AG20443 (cell line): ENCODE measurements at places on chromosomes 13 and 19.

GRCh38 chr19:9939301-9939913 lies 3.1 kb upstream of the OLFM2 start:
- DNase-seq: peak; percentile 41

DNA sequence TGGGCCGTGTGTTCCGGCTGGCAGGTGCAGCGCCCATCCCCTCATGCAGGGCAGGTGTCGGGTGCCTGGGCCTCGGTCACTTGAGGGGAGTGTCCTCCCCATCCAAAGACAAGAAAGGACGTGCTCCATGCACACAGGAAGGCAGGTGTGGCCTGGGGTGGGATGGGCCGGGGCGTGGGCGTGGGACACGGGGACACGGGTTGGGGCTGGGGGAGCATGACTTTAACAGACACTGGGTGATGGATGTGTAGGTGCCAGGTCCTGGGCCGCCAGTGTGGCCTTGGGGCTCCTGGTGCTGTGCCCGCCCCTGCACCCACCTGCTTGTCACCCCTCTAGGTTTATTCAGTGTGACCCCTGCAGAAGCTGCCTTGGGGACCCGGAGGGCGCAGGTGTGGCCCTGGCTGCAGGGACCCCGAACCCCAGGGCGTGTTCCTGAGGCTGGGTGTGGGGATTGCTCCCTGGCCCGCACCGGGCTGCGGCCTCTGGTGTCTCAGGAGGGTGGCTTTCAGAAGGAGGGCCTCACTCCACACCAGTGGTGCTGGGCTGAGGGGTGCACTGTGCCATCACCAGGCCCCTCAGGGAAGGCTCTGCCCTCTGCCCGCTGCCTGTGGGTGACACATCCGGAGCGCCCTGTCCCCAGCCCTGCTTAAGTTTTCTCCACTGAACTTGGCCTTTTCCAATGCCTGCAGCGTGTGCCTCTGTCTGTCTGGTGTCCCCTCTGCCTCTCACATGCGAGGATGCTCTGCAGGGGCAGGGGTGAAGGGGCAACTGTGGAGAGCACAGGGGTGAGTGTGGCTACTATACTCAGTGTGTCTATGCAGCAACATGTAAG lies 5.2 kb downstream of the TMEM255B start:
- no peak for DNase-seq

GRCh38 chr19:17041976-17042375 lies 15.4 kb upstream of the CPAMD8 start:
- DNase-seq: no peak

DNA sequence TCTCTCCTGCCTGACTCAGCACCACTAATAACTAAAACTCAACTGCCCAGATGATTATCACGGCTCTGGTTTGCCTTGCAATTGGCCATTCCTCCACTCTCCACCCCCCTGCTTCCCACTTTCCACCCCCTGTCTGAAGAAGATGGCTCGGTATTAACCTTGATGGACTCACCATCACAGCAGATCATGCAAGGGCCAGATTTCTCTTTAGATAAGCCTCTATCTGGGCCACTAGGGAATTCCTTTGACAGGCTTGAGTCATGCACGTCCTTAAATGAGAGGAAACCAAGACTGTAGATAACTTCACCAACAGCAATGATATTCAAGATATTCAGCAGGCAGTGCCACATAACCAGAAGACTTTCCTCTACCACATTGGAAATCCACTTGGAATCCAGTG lies 131.1 kb upstream of the NBEA start:
- no peak for DNase-seq

- DNase-seq: no peak
Observed at GRCh38 chr13:73715114-73715910, 418.9 kb downstream of the KLF12 start.

- DNase-seq: no peak
Observed at GRCh38 chr19:54207983-54208783, 7.5 kb downstream of the RPS9 start.

DNA sequence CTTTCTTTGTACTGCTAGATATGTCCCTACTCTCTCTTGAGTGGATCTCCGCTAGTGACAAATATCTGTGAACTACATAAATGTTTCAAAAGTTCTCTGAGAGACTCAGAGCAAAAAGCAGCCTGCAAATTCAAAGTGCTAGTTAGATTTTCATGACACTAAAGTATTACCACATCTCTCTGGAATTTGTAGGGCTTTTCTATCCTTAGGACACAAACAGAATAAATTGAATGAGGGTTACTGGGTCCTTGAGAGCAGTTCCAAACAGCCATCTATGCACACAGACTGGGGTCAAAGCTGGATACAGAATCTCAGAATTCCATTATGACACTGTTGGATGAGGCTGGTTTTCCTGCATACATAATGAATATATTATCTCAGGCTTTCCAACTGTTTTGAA lies 953.2 kb downstream of the DIAPH3 start:
- DNase-seq: no peak

DNA sequence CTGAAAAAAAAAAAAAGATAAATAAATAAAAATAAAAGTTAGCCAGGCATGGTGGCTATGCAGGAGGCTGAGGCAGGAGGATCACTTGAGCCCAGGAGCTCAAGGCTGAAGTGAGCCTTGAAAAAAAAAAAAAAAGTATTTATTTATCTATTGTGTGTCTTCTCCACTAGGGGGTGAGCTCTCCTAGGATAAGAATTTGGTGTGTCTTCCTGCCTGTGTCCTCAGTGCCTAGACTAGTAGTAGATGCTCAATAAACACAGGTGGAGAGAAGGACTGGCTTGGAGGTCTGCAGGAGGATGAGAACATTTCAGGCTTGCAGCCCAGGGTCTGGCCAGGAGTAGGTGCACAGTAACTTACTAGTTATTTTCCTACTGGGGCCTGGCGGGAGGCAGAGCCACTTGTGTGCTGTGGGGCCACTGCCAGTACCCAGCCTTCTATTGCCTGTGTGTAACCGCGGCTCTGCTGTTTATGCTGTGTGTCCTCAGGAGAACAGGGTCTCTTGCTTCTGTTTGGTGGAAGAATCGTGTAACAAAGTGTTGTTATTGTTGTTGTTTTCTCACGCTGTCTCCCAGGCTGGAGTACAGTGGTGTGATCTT lies 5.4 kb downstream of the LMTK3 start:
- peak; percentile 64 for DNase-seq

DNA sequence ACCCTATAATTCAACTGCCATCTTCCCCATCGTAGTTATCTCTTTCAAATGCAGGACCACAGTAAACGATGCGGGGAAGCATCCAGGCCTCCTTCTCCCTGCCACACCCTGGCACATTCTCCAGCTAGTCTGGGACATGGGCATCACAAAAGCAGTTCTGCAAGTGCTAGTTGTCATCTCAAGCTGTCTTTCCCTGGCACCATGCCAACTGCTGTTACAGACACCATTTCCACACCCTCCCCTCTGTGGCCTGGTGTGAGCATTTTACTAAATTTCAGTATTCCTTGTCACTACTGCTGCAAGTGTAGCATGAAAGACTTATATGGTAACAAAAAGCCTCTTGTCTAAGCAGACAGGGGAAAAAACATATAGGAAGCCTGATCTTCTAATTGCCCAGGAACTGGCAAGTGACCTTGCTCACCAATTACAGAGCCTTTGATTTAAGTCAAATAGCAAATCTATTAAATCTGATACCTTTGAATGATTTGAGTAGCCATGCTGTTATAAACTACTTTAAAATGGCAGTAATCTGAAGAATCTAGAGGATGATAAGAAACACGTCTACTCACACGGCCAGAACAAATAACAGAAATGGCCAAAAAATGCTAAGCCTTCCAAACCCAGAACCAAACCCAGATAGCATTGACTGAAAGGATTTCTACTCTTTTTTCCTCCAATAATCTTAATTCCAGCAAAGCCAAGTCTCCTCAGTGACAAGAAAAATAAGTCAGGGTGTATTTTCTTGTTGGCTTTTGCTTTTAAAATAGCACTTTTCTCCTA lies 179.0 kb downstream of the NUFIP1 start:
- DNase-seq: no peak

DNA sequence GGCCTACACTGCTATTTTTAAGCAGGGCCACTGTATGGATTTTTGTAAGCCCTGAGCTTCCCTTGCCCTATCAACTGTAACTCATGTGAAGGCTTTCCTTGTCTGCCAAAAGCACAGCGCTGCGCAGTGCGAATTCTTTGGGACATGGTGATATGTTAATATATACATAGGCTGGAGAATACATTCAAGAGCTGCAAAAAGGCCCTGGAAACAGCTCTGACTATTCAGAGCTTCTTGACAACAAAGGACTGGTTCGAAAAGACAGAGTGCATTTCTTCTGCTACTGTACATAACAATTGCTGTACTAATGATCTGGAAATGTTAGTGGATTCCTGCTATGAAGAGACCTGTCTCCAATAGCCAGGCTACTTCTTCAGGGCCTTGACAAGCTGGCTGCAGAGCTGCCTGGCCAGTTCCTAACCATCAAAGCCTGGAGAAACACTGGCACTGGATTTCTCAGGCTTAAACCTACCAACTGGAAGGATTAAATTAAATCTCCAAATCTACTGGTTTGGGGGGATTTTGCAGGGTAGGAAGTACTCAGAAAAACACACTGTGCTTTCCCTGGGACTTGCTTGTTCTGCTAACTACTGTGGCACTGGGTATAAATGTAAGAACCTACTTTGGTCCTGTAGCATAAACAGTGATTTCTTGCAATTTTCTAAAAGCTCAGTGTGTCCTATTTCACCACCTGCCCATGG lies 246.9 kb downstream of the DNAJC15 start:
- DNase-seq: no peak

DNA sequence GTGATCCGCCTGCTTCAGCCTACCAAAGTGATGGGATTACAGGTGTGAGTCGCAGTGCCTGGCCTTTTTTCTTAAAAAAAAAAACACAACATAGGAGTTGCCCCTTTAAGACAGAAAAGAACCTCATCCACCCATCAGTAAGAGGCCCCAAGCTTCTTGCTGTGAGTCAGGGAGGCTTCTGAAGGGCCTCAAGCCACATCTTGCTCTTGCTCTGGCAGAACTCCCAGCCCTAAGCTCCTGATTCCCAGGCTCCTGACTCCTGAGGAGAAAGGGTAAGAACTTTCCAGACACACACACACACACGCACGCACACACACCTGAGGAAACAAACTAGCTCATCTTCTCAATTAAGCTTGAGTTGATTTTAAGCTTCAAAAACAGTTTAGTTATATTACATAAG lies 6.9 kb downstream of the ETFB start:
- DNase-seq: peak; percentile 87

DNA sequence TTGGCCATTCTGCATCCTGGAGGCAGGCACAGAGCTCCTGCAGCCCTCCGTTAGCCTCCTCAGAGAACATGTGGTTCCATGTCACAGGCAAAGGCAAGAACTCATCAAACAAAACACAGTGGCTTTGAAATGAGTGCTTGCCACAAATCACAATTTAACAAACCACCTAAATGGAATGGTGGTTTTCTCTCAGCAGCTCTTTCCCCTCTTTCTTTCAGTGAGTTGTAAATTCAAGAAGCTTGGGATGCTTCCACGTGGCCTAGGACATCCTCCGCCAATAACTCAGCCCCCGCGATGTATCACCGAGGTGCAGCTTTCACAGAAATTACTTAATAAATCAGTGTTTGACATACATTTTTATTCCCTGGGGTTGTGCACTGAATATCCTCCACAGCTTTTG lies 65.4 kb upstream of the RFC3 start:
- DNase-seq: no peak

DNA sequence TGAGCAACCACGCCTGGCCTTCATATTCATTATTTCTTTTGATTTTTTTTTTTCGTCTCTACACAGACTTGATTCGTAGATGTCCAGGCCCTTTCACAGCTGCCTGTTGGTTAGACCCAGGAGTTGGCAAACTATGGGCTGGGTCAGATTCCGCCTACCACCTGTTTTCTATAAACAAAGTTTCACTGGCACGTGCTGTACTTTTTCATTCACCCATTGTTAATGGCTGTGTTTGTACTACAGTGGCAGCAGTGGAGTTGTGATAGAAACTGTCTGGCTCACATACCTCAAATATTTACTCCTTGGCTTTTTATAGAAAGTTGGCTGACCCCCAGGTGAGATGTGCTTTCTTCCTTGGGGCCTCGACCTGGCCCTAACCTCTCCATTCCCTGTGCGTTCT lies 72.9 kb upstream of the TEX29 start:
- no peak for DNase-seq

DNA sequence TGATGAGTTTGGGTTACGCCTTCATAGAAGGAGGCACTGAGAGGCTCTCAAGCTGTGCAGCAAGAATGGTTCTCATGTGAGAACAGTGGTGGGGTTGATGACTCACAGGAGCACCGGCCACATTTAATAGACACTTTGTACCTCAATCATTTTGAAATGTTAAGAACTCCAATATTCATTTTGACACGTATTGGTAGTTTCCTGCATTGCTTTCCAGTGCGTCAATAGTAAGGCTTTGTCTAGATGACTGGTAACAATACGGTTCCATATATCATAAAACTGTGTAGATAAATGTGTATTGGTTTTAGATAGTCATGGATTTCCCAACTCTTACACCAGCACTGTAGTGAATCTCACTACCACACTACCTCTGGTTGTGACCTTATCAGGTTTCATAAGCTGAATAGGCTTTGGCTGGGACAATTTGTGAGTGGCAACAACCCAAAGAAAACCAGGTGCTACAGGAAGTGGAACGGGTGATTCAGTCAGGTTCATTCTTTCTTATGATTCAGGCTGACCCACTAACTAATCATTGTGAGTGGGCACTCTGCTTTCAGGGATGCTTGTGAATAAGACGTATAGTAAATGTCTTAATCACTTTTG lies 362.6 kb downstream of the KLF5 start:
- DNase-seq: no peak

DNA sequence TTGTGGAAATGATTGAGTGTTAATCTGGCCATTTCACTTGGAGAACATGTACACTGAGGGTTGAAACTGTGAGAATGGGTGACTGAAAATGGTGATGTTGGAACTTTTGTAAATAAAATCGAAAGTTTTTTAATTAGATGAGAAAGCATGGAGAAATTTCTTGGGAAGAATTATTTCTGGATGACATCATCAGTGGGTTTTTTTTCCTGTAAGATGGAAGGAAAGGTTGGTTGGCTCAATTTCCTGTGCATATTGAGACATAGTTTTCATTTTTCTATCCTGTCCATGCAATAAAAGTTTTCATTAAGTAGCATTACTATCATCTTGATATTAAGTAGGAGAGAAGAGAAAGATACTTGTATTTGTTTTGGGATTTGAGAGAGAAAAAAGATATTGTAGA lies 120.6 kb upstream of the HTR2A start:
- peak; percentile 20 for DNase-seq
